ENCODE measurements at places on chromosomes 13 and 19.

GRCh38 chr13:60620611-60621395 lies 223.8 kb downstream of the TDRD3 start:
- DNase-seq, result no peak

DNA sequence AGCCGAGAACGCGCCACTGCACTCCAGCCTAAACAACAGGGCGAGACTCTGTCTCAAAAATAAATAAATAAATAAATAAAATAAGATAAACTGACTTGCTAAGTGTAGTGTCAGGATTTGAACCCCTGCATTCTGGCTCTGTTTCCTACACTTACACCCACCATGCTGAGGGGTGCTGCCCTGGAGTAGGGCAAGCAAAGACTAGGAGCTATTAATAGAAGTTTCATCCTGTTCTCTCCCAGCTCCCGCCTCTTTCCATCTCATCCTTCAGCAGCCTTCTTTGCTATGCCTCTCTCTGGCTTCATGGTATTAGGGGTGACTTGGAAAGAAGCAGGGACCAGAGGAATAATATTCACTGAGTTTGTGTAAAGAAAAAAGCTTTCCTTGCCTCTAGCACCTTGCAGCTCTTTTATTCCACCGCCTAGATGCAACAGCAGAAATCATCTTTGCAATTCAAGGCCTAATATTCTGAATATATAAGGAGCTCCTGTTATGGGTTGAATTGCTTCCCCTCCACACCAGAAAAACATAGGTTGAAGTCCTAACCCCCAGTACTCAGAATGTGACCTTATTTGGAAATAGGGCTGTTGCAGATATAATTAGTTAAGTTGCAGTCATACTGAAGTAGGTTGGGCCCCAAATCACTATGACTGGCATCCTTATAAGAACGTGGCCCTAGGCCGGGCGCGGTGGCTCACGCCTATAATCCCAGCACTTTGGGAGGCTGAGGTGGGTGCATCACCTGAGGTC lies 8.7 kb upstream of the PLAUR start:
- DNase-seq, result no peak

DNA sequence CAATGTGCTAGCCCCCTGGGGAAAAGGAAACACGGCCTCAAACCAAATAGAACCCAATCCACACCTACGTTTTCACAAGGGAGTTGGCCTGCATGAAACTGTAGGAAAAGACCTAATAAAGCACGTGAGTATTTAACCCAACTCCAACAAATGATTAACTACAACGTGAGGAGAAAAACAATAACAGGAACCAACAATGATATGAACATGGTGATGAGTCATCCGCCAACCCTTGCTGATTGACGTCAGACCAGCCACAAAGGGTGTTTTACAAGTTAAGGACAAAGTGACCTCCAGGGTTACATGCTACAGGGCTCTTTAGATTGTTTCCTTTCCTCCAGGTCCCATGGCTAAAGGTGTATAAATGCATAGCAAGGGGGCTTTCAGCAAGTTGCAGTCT lies 460.5 kb downstream of the COG6 start:
- no peak for DNase-seq

- DNase-seq, result no peak
These were observed 209.3 kb downstream of the KCNRG start for GRCh38 chr13:50224534-50224933.

- DNase-seq, result no peak
These were observed 3.1 kb downstream of the NDUFA3 start for GRCh38 chr19:54105796-54106195.

- DNase-seq, result no peak
These were observed 17.2 kb upstream of the RNF17 start for GRCh38 chr13:24746618-24747247.

DNA sequence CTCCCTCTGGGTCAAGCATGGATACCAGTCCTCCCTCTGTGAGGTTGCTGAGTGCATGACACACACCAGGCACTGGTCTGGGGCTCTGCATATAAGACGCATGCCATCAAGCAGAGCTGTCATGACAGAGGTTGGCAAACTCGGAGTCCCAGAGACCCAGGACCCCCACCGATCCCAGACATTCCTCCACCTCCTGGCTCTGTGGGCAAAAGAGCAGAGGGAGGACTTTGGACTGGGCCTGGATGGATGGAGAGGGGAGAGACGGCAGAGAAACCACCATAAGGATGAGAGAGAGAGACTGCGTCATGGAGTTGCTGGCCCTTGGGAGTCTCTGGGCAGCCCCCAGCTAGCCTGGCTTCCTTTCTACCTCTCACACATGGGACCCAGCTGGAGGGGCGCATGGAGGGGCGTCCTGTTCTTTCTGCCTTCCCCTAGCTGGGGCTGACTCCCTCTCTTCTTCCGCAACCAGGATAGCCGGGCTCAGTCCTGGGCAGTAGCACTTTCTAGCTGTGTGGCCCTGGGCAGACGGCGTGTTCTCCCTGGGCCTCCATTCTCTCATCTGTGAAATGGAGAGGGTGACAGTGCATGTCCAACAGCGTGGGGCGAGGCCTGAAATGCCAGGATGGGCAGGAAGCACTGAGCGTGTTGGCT lies 1.6 kb downstream of the HPN start:
- DNase-seq, result no peak

DNA sequence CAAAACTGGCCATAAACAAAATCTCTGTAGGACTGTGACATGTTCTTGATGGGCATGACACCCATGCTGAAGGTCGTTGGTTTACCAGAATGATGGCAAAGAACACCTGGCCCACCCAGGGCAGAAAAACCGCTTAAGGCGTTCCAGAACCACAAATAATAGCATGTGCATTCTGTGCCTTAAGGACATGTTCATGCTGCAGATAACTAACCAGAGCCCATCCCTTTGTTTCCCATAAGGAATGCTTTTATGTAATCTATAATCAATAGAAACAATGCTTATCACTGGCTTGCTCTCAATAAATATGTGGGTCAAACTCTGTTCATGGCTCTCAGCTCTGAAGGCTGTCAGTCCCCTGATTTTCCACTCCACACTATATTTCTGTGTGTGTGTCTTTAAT lies 11.2 kb upstream of the ZNF578 start:
- no peak for DNase-seq

- peak; percentile 39 for DNase-seq
These were observed 11.8 kb downstream of the NLRP12 start for GRCh38 chr19:53812335-53812734.

GRCh38 chr13:112779856-112780604 lies 90.2 kb downstream of the ATP11A start:
- peak; percentile 12 for DNase-seq

DNA sequence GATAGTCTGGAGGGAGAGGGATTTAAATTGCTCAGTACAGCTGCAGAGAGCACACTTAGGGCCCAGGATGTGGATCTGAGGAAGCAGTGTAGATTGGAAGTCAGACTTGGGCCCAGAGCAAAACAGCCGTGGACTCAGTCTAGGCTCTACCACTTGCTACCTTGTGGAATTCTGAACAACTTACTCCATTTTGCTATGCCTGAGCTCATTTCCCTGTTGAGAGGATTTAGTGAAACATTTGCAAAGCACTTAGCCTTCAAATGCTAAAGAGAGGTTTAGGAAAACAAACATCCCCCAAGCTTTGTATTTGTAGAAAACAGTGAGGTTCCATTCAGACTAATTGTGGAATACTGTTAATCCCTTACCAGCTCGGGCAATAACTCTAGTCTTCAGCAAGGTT lies 453.4 kb upstream of the ZNF507 start:
- DNase-seq, result no peak

- no peak for DNase-seq
These were observed 1015.0 kb downstream of the SLITRK1 start for GRCh38 chr13:82867284-82867683.

DNA sequence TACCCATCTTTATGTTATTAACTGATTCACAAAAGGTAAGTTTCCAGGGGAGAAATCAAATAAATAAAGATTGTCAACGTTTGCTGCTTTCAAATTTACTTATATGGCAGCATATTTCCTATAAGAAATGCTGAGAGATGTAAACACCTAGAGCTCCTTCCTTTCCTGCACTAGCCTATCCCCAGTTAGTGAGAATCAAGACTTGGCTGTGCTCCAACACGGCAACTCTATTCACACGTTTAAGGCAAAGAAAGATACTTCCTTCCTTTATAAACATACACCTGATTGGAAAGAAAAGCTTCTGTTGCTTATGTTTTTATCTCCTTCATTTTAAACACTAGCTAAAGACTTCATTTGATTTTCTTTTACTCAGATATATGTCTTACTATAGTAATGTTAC lies 107.0 kb downstream of the PCDH9 start:
- DNase-seq, result no peak

DNA sequence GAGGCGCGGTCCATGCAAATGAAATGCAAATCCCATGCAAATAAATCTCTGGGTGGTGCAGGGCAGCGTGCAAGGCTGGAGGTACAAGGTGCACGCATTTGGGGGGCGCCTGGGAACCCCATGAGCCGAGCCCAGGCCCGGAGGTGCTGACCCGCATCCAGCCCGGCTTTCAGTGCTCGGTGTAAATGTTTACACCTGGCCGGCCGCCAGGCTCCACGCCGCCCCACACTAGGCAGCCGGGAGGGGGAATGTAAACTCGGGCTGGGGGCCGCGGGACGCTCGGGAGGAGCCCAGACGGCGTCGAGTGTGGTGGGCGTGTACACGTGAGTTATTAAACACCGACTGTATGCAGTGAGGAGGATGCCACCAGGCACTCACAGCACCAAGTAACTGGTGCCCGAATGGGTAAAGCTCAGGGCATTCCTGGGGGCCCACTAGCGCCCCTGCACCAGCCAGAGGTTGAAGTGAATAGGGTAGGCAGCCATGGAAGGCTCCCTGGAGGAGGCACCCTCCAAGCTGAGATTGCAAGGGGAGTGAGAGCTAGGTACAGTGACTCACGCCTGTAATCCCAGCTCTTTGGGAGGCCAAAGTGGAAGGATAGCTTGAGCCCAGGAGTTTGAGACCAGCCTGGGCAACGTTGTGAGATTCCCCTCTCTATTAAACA lies 17.2 kb downstream of the FUT6 start:
- no peak for DNase-seq

DNA sequence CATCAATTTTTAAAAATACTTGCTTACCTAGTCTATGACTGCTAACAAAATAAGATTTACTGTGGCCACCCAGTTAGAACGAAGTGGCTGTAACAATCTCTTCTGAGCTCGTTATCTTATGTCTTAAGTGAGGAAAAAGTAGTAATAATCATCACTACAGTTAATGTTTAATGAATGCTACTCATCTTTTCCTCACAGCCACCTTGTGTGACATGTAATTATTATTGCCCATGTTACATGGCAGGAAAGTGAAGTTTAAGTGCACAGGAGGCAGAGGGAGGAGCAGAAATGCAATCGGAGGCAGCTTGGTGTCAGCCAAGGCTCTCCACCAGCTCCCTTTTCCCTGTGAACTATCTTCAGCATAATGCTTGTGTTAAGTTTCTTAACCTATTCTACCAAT lies 260.3 kb downstream of the B3GLCT start:
- DNase-seq, result no peak

- no peak for DNase-seq
These were observed 122.0 kb downstream of the ENOX1 start for GRCh38 chr13:43664700-43665191.

DNA sequence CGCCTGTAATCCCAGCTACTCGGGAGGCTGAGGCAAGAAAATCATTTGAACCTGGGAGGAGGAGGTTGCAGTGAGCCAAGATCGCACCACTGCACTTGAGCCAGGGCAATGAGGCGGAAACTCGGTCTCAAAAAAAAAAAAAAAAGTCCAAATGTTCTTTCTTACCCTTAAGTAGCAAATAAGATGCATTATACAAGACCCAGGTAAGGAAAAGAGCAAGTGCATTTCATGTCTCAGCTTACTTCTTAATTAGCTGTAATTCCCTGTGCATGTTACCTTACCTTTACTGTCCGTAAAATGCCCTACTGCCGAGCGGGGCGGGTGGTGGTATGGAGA lies 3.8 kb upstream of the ZNF681 start:
- no peak for DNase-seq

DNA sequence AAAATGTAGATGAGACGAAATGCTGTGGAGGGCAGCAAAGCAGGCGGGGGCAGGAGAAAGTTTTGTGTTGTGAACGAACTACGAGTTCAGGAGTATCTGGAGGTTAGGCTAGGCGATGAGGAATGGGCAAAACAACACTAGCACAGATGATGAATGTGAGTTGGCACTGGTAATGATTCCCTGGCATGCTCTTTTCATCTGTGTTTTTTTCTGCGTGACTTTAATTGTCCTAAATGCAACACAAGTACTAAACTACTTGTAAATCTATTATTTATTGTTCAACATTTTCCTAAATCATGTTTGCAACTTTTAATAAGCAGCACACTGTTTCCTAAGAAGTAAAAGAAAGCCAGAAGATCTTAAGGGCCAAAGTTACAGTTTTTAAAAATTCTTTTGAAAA lies 19.2 kb downstream of the TNFSF13B start:
- no peak for DNase-seq

GRCh38 chr19:15393963-15394362 lies 14.4 kb upstream of the AKAP8 start:
- no peak for DNase-seq

DNA sequence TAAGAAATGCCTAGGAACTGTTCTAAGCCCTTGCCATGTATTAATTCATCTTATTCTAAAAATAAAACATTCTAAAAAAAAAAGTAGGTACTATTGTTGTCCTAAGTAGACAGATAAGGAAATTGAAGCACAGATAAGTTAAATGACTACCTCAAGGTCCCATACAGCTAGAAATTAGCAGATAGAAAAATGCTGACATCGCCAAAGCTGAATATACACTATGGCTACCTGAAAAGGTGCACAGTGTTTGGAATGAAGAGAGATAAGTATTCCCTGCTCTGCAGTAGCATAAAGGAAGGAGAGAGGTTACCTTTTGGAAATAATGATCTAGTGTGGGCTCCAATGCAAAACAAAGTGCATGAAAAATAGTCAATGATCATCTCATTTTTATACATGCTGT lies 65.3 kb downstream of the DCT start:
- DNase-seq, result no peak

- DNase-seq, result no peak
These were observed 21.0 kb downstream of the NFIX start for GRCh38 chr19:13016245-13016627.

DNA sequence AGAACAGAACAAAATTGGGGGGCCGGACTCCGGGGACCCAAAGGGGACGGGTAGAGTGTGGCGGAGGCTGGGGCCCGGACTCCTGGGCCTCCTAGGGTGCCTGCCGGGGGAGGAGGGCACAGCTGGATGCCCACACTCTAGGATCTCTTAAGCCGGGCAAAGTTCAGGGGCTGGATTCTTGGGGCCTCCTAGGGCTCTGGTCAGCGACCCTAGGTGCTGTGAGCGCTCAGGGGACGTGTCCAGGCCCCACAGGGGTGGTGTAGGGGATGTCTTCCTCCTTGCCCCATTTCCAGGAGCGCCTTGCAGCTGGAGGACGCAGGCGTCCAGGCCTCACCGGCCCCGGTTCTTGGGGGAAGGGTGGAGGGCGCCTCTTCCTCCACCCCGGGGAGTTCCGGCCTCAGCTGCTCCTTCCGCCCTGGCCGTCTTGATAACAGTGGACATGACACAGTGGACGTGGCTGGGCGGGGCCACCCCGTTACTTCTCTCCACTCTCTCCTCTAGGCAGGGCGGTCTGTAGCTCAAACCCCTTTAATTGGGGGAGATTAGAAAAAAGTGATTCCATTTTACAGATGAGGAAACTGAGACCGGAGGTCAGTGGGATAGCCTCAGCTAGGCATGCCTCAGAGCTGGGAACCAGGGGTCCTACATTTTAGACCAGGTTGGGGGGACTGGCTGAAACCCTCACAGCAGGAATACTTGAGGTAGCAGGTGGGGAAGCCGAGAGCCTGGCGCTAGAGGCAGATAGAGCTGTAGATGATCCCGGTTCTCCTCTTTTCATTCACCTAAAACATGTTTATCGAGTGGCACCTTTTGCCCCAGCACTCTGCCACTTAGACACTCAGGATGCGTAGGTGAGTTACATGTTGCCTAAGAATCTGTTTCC lies 705 bp downstream of the STXBP2 start:
- DNase-seq, result no peak

GRCh38 chr13:101739382-101740178 lies 287.1 kb downstream of the ITGBL1 start:
- DNase-seq, result no peak

Measured in SK-N-SH (cell line).